ENCODE measurements at places on chromosomes 1 and 21.
A peak's percentile ranks its signal among the peaks of the same experiment; 100 is the strongest.

DNA sequence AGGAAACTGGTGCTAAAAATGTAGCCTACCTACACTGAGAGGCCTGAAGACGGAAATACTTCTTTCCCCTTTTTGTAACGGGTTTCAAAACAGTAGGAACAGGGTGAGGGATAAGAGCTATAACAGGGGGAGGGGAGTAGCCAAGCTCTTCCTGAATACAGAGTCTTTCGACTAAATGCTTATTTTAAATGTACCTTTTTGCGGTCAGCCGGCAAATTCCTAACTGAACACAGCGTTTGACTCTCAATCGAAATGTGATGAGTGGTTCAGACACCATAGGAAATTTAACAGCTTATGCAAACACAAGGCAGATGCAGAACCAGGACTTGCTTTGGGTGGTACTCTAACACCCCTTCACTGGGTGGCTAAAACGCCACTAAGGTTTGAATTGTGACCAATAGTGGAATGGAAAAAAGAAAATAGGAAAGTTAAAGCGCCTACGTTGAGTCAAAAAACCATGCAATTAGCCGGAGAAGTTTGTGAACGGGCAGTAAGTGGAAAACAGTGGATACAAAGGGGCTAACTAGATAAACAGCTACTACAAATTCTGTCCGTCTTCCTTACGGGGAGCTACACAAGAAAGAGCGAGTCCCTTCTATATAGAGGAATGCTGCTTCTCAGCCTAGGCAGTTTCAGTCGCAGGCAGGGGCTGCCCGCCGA, 1.7 kb downstream of the EGLN1 start:
- DNase-seq = no peak

DNA sequence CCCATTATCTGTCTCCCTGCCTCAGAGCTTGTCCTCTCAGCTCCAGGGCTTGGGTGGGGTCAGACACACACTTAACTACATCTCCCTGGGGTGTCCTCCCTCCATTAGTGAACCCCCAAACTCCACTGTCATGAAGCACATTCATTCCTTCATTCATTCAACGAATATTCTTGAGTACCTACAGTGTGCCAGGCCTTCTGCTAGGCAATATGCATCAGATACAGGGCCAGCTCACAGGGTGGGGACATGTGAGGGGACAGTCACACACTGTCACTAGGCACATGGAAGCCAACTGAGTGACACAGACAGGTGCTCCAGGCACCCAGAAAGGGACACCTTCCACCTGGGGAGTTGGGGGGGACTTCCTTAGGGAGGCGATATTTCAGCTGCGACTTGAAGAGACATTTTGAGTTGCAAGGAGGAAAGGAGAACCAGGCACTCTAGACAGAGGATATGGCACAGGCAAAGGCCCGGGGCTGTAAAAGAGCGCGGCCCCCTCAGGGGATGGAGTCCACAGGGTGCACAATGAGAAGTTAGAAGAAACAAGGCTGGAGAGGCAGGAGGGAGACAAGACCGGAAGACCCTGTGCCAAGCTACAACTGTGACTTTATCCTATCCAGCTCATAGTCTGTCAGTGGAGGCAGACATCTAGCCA, 8.7 kb upstream of the S100A8 start:
- no peak for DNase-seq

DNA sequence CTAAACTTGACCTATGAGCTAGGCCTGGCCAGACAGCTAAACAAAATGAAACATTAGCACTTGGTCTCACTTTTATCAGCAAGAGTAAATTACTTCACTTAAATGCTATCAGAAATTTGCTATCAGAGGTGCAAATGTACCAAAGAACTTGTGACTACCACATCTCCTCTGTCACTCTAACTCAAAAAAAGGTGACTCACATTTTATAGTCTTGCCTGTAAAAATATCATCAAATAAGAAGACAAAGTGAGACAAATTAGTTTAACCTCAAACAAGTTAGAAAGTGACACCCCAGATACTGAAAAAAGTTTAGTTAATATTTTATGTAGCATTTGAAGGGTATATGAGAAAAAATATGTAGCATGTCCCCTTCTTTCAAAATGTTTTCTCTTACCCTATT, 76.9 kb downstream of the EPS15 start:
- no peak for DNase-seq

- peak; percentile 42 for DNase-seq
These were observed 13.7 kb upstream of the CPLANE2 start for GRCh38 chr1:16250524-16251251.

DNA sequence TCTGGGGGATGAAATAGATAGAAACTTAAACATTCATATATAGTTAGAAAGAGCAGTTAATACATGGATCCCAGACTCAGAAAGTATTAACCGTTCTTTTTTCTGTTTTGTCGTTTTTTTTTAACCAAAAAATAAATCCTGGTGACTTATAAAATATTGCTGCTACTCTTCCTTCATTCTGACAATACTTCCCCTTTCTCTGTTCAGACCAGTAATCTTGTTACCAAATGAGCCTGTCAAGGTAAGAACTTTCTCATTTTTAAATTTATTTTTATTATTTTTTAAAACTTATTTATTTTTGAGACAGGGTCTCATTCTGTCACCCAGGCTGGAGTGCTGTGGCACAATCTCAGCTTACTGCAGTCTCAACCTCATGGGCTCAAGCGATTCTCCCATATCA, 13.7 kb downstream of the PTPN22 start:
- DNase-seq = no peak

DNA sequence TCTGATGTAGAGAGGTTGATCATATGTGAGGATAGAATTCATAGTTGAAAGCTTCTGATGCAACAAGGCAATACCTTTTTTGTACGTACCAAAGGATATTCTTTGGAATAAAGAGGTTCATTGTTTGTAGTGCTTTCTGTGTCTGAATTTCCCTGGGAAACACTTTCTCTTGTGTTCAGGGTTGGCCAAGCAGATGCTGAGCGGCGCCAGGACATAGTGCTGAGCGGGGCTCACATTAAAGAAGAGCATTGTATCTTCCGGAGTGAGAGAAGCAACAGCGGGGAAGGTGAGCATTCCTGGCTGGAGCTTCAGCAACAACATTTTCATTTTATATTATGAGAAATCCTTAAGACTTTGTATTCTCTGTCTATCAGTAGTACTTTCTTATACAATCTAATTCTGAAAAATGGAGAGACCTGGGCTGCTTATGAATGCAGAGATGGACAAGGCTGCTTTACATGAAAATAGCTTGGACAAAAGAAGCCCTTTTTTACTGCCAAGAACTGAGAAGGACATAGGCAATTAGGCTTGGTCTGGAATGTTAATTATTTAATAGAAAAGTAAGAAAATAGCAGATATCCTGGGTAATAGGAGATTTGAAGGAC, 85.2 kb downstream of the KIF1B start:
- no peak for DNase-seq

DNA sequence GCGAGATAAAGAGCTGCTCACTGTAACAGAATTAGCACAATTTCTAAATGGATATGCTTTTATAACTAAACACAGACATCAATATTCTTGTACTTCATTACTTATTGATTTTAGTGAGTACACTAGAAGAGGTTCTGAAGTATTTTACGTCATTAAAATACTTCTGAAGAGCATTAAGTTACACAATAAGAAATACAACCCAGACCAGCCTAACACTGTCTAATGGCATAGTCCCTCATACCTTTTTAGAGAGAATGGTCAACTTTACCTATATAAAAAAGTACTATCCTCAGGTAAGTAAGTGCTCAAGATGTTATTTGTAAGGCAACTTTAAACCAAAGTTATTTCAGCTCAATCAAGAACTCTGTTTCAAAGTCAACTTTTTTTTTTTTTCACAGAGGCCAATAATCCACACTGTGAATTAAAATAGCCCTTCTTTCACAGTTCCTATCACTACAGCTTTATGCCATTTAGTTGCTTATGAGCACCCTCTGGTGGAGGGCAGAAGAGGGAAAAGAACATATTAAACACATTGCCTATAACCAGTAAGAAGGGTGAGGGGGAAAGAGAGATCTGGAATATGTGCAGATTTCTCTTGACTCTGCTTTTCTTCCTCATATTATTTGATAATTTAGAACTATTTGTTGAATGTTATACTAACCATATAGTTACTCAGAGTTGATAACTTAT, 182.1 kb upstream of the DMRTA2 start:
- DNase-seq = peak; percentile 17

- no peak for DNase-seq
These were observed 4.0 kb upstream of the S100A3 start for GRCh38 chr1:153553096-153553495.

GRCh38 chr1:163935738-163936374, 614.1 kb downstream of the NUF2 start:
- no peak for DNase-seq

DNA sequence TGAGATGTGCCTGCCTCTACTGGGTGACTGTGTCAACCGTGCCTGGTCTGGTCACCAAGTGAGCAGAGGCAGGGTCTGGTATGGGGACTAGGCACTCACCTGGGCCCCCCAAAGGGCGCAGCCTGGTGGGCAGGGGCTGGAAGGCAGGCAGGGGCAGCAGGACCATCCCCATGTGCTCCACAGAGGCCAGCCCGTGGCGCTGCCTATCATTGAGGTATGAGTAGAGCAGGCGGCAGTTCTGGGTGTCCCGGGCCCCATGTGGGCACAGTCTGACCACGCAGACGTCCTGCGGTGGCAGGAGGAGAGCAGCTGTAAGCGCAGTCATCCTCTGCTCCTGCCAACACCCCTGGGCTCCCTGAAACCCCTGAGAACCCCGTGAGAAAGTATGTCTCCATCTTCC, 23.7 kb downstream of the SPOCD1 start:
- DNase-seq = no peak

DNA sequence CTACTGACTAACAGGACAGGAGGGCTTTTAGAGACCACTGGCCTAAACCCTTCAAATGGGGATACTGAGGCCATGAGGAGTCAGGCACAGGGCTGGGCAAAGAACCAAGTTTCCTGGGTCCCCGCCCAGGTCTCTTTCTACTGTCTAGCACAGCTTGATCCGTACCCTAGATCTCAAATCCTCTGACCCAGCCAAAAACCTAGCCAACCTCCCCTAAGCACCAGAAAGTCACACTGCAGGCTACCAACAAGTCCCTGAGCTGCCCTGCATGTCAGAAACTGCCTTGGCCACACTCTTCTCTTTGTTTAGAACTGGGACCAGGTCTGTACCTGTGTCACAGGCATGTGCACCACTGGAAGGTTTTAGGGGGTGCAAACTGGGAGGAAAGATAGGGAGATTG, 33.6 kb downstream of the AHDC1 start:
- DNase-seq = no peak

GRCh38 chr1:6965083-6965934, 180.1 kb downstream of the CAMTA1 start:
- DNase-seq = no peak

- DNase-seq = peak; percentile 67
These were observed 68.5 kb downstream of the GPATCH2 start for GRCh38 chr1:217562229-217562878.

DNA sequence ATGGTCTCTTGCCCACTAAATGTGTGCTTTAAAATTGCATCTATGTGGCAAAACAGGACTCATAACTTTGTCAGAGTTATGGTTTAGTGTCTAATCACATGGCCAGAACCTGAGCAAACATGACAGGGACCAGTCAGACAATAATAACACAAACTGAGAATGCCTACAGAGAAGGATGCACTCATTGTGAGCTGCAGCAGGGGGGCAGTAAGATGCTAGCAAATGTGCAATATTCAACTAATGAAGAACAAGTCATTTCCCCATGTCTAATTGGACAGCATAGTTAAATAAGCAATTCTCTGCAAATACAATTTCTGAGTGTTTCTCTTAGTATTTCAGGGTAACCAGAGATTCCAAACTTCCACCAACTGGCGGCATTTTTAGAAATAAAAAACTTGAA, 30.8 kb downstream of the SPAG17 start:
- DNase-seq = no peak

DNA sequence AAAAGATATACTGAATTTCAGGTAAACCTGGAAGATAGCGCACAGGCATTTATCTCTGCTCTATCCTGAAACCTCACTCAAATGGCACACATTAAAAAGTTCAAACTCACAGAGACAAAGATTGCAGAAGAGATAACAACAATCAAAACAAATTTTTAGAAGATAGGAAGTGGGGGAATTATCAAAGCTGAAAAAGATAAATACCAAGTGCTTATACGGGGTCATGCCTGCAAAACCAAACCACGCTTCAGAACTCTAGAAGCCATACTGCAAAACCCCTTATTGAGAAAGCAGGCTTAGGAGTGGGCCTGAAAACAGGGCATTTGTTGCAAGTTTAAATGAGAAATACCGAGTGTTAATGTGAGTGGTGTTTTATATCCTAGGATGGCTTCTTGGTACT, 76.8 kb downstream of the BARHL2 start:
- no peak for DNase-seq

DNA sequence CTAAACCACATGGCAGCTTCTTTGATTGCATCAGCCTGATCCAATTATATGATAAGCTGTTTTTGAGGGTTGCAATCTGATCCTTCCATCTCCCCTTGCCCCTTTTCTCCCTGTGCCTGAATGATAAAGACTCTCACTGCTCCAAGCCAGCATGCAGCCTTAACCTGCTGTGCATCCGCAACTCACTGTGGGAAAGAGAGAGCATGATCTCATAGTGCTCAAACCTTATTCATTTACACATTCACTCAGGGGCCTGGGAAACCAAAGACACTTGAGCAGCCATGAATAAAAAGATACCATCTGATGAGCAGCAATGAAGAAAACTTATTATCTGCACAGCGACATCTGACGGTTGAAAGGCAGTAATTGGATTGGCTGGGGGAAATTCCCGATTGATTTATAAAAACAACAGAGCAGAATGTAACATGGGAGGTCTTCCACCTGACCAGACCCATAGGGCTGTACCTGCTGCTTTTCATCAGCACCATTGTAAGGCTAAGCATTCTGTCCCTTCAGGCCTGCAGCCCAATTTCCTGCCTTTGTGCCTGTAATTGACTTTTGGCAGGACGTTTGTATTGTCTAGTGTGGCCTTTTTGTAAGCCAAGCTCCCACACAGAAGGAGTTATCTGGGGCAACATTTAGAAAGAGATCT, 62.5 kb downstream of the KIAA0040 start:
- DNase-seq = no peak

DNA sequence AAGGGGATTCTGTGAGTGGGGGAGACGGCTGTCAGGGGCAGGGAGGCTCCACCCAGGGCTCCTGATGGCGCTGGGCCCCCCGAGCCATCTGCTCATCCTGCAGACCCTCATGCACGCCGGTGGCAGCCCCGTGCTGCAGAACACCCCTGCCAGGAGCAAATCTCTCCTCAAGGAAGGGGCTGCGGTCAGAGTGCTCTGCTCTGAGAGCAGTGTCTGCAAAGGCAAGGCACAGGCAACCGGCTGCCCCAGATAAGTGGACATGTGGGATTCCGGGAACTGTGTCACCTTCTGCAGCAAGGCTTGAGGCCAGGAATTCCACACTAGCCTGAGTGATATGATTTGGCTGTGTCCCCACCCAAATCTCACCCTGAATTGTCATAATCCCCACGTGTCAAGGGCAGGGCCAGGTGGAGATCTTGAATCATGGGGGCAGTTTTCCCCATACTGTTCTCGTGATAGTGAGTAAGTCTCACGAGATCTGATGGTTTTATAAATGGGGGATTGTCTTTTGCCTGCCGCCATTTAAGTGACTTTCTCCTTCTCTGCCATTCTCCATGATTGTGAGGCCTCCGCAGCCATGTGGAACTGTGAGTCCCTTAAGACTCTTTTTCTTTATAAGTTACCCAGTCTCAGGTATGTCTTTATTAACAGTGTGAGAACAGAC, 101.0 kb downstream of the PDE9A start:
- DNase-seq = no peak

GRCh38 chr1:221858818-221859611, 117.1 kb upstream of the DUSP10 start:
- DNase-seq = peak; percentile 76

- no peak for DNase-seq
These were observed 37.1 kb upstream of the CR2 start for GRCh38 chr1:207417076-207417475.
